Posterior vena cava (tissue), 2 donors: ENCODE measurements at places on chromosomes 12 and 14. TPM values are rescaled to one million over a fixed set of nuclear protein-coding genes. Genes with fewer than 3 reads are reported as not detected.

The CLECL1 gene
- 1.9 TPM for total RNA-seq

- DNase-seq, result no peak
Measured at GRCh38 chr14:106280876-106281275, 754.5 kb downstream of the TMEM121 start.

The COA8 gene
- 40.3 TPM for total RNA-seq

DNA sequence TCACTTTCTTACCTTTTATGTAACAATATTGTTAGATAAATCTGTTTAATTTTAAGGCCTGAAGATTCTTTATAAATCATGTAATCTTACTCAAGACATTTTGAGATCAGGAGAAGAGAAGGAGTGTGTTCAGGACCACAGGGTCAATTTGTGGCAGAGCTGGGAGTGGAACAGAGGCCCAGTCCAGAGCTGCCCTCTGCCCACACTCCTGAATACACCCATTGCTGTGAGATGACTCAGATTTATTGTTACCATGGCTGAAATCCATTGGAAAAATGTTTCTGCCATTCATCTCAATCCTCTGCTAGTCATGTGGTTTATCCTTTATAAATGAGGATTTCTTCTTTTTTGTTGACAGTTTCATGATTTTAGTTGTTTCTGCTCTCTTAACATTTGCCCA, 100.5 kb upstream of the STXBP6 start:
- no peak for DNase-seq

GRCh38 chr14:53411125-53411524, 258.0 kb upstream of the DDHD1 start:
- no peak for DNase-seq

The PPP1R36 gene
- total RNA-seq, result 0.65 TPM

- DNase-seq, result no peak
Measured at GRCh38 chr12:2198542-2198941, 145.8 kb downstream of the CACNA1C start.

The PROX2 gene
- total RNA-seq, result not detected

The SLC39A5 gene
- total RNA-seq, result not detected

The CD4 gene
- total RNA-seq, result 36.0 TPM

DNA sequence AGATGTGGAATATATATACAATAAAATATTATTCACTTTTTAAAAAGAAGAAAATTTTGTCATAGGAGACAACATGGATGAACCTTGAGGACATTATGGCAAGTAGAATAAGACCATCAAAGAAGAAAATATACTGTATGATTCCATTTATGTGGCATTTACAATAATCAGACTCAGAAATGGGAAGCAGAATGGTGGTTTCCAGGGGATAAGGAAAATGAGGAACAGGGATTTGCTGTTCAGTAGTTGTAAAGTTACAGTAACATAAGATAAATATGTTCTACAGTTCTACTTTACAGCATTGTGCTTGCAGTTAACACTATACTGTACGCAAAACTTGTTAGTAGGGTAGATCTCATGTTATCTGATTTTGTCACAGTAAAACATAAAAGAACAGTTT, 1271.0 kb downstream of the LRFN5 start:
- DNase-seq, result no peak

The HCAR1 gene
- total RNA-seq, result 3.3 TPM

DNA sequence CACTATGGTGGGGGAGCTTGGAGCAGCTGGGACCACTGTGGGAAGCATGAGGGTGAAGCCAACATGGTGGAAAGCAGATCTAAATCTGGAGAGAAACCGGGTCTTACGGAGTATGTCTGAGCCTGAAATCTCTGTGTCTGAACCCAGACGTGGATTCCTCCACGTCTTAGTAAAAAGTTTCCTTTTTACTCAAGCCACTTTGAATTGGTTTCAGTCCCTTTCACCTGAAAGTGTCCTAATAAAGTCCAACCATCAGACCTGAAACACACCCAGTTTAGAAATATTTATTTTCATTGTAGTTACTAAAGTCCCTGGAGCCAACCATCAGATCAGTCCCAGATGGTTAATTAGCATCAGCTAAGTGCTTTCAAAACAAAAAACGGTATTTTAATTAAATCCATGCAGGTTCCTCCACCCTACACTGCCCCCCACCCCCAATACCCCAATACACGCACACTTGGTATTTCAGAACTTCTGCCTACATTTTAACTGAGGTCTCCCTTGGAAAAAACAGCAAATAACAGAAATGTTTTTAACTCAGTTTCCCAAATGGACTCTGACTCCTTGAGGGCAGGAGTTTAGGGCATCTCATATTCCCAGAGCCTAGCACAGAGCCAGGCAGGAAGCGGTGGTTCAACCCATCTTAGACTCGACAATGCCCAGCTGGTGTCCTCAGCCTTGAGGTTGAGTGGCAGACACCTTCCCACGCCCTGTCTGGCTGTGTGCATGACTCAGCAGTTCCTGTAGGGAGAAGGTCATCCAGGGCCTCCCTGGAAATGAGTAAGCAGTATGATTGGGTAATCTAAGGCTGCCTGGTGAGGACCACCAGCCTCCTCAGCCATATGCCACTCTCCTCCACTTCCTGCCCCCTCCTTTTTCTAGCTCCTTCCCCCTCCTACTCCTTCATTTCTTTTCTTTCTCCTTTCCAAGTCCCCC, 175.8 kb downstream of the TTC8 start:
- peak; percentile 82 for DNase-seq

GRCh38 chr12:39372929-39373328, 70.0 kb downstream of the KIF21A start:
- no peak for DNase-seq

DNA sequence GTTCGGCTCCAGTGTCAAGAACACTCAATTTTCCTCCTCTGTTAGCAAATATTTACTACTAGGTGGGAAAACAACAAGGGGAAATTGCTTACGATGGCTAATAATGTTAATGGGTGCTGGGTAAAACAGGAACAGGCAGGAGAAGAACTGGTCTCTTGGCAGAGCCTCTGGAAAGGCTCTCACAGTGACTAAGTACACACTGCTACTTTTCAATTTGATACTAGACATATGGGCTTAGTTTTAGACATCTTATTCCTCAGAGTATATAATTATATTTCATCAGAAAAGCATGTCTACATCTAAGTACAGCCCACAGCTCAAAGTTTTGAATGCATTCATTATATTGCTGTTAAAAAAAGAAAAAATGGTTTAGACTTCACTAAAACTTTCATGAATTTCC, 65.4 kb upstream of the SAV1 start:
- DNase-seq, result no peak

The C14orf180 gene
- total RNA-seq, result 5.9 TPM

The PTPRB gene
- 38.0 TPM for total RNA-seq

DNA sequence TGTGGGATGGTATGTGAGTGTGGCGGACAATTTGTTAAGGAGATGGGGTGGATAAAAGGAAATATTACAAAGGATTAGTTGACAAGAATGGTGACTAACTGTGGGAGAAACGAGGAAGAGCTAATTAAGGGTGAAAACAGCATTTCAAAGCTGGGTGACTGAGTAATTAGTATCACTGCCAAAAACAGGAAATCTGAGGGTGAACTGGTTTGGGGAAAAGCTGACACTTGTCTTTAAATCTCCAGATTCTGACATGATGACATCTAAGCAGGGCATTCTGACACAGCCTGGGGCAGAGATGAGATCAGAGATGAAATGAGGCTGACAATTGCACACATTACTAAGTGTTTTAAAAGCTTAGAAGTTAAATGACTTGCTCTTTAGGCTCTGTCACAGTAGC, 42.4 kb upstream of the CCDC175 start:
- no peak for DNase-seq

DNA sequence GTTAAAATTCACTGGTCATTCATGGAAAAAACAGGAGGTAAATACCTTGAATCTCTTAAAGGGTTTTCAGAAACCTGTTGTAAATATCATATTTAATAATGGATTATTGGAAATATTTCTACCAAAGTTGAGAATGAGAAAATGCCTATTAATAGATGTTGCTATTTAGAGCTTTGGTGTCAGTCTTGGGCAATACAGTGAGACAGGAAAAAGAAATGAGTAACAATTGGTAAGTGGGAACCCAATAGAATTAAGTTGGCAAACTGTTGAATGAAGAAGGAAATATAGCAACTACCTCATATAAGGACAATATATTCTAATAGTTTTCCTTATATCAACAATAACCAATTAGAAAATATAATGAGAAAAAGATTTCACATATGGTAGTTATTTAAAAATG, 78.0 kb downstream of the ATF7IP start:
- no peak for DNase-seq

The IL22 gene
- total RNA-seq, result not detected

The IFNG-AS1 gene
- total RNA-seq, result not detected

DNA sequence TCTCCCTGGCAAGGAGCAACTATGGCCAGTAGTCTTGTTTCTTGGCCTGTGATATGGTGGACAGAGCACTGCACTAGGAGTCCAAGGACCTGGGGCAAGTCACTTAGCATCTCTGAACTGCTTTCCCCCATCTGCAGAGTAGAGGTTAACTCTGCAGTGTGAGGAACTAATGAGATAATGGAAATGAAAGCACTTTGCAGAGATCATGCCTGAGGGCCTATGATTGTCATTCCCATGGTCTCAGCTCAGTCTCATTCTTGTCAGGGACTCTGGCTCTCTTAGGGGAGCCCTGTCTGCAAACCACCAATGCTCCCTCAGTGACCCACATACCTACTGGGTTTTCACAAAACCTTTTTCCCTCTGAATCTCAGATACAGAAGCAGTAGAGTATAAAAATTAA, 6.5 kb upstream of the PNMA1 start:
- DNase-seq, result no peak

DNA sequence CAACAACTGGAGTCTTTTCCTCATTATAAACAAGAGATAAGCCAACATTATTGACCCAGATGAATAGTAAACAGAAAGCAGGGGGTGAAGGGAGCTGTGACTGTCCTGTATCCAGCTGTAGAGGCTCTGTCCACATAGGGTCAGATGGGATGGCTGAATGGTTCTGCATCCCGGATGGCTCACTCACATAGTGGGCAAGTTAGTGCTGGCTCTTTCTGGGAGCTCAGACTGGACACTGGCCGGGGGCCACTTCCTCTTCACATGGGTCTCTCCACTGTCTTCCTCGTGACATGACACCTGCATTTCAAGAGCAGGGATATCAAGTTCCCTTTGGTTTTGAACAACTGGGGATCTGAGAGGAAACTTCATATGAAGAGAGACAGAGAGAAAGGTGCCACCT, 969.6 kb upstream of the TMEM132C start:
- DNase-seq, result no peak

The TEX52 gene
- total RNA-seq, result not detected

- peak; percentile 32 for DNase-seq
Measured at GRCh38 chr14:105891221-105891602, 364.8 kb downstream of the TMEM121 start.

- no peak for DNase-seq
Measured at GRCh38 chr12:51962737-51963136, 11.2 kb downstream of the ACVR1B start.

DNA sequence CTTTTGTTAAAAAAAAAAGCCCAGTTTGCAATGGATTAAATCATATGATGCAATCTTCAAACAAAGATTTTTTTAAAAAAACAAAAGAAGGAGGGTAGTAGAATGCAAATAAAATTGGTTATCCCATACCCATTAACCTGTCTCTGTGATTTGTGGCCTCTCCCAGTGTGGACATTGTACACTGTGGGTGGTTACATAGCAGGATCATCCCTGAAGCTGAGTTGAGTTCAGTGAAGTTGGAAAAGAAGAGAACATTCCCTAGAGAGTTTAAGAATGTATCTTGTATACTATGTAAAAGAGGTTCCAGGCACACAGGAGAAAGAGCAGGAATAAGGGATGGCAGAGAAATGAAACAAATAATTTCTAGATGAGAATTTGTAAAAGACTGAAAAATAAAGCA, 142.4 kb upstream of the SLC16A7 start:
- DNase-seq, result no peak

- no peak for DNase-seq
Measured at GRCh38 chr12:56941299-56942017, 7.2 kb upstream of the SDR9C7 start.

- DNase-seq, result no peak
Measured at GRCh38 chr14:64948612-64949210, 6.2 kb upstream of the GPX2 start.

The ARHGEF25 gene
- 78.8 TPM for total RNA-seq

- DNase-seq, result no peak
Measured at GRCh38 chr12:2355604-2356003, 302.8 kb downstream of the CACNA1C start.

GRCh38 chr14:69441948-69442347, 42.6 kb upstream of the PLEKHD1 start:
- DNase-seq, result no peak

DNA sequence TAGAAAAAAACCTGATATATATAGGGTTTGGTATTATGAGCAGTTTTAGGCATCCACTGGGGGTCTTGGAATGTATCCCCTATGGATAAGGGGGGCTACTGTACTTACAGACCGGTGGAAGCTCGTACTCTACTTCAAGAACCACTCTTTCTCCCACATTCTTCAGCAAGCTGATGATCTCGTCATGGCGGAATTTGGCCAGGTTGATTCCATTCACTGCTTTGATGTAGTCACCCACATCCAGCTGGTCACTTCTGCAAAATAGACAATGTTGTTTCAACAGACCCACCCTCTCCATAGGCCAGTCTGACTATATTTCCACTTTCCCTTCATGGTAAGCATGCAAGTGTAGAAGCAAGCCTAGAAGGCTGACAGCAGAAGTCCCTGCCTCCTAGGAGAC, 139.9 kb downstream of the GRIP1 start:
- DNase-seq, result no peak

- peak; percentile 94 for DNase-seq
Measured at GRCh38 chr12:56189918-56190694, 823 bp upstream of the SMARCC2 start.

DNA sequence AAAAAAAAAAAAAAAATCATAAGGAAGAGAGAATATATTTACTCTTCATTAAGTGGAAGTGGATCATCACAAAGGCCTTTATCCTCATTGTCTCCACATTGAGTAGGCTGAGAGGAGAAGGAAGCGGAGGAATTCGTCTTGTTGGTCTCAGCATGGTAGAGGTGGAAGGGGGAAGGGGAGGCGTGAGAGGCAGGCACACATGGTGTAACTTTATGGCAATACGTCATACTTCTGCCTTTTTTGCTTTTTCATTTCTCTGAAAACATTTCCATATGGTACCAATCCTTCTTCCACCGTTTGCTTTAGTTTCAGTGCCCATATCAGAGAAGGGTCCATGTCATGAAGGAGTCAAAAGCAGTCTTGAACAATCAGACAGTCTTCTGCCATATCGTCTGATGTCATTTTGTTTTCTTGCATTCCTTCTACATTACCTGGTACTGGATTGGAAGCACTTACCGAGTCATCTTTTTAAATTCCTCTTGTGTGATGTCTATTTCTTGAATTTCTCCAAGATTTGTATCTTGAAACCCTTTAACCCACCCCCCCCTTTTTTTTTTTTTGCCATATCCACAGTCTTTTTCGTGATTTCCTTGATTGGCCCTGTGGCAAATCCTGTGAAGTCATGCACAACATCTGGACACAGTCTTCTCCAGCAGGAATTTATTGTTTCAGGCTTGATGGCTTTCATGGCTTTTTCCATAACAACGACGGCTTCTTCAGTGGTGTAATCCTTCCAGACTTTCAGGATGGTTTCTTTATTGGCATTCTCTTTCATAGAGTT, 8.9 kb downstream of the FUT8 start:
- DNase-seq, result no peak
